CD4-positive, alpha-beta T cell treated with Interleukin-6 for 4 hours (primary cell): ENCODE measurements at places on chromosomes 2 and 18.

- DNase-seq, result no peak
Measured at GRCh38 chr2:188668017-188668680, 306.0 kb upstream of the COL3A1 start.

DNA sequence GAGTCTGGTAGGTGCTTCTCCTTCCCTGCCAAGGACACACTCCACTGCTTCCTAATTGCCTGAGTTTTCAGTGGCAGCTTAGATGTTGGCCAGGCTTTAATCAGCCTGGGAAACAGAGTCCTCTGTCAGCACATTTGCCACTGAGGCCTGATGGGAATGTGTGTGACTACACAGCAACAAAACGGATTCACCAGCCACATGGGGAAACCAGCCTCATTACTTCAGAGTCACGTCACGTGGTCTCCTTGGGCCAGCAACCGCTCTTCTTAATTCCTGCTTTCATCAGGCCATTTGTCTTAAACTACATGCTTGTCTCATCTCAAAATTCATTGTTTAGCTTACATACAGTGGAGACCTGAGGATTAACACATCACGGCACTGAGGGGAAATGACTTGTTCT, 93.9 kb upstream of the LTBP1 start:
- no peak for DNase-seq

GRCh38 chr18:41969881-41970280, 14.8 kb downstream of the PIK3C3 start:
- DNase-seq, result no peak

DNA sequence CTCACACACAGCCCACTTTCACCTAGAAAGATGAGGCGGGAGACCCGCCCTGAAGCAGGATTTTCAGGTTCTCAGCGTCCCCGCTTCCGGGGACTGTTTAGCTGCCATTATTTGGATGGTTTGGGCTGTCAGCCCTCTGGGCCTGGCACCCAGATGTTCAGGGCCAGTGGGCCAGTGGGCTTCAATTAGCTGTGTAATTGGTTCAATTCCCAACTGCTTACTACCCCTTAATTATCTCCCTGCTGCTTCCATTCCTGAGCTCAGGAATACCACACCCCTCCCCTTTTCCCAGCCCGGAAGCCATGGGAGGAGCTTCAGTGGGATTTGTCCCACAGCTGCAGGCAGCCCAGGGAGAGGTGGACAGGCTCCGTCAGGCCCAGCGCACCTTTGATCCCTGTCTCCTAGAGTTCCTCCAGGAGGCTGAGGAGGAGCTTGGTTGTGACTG, 114.1 kb upstream of the MYCN start:
- no peak for DNase-seq

DNA sequence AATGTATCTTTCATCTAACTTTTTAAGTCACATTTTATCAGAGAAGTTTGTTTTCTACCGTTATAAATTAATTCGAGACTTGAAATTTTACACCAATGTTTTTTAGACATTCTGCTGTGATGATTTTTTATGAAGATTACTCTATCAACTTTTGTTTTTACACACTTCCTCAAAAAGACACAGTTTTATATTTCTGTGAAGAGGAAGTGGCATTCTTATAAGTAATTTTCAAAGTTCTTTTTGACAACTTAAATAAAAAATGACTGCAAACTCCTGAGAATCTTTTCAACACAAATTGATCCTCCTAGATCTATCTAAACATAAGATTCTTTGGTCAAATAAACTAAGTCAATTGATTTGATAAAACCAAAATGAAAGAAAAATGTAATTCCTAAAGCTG, 13.7 kb downstream of the ANKRD44 start:
- no peak for DNase-seq
